ENCODE measurements at places on chromosomes 13 and 19.

- DNase-seq: no peak
Measured at GRCh38 chr13:65866138-65866537, 1364.0 kb downstream of the PCDH9 start.

GRCh38 chr13:110225609-110226574, 81.1 kb downstream of the COL4A1 start:
- DNase-seq: no peak

- peak; percentile 15 for DNase-seq
Measured at GRCh38 chr13:24709186-24709913, 29.1 kb downstream of the ATP12A start.

DNA sequence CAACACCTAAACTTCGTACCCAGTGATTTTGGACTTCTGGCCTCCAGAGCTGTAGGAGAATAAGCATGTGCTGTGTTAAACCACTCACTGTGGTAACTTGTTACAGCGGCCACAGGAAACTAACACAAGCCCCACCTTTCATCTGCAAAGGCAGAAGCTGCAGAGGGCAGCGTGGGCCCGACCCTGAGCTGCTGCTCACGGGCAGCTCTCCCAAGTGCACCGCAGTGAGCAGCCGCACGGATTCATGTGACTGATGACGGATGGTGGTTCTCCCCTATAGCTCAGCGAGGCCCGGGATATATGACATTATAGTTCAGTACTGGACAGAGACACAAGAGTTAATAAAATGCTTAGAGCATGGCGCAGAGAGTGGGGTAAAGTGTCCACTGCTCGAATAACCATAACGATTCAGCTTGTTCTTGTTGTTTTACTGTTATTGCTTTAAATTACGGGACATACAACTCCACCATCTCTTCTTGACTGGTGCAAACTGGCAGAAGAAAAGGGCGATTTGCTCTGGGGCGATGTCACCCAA, 21.9 kb downstream of the VRK3 start:
- no peak for DNase-seq

- DNase-seq: no peak
Measured at GRCh38 chr13:28534801-28535200, 39.9 kb upstream of the FLT1 start.

DNA sequence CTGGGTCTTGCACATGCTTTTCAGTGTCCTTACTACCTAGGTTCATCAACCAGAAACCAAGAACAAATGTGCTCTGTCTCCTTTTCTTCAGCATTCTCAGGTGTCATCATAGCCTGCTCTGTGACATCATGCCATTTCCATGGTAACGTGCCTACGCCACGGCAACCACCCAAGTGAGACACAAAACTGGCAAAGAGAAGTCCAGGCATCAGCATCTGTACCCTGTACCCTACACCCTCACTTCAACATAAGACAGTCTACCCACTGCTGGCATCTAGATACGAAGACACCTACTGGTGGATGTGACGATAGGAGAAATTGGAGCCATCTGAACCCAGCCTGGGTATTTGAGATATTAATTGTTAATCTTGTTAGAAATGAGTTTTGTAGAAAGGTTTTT, 13.3 kb downstream of the ZC3H4 start:
- DNase-seq: peak; percentile 45

- no peak for DNase-seq
Measured at GRCh38 chr13:43170506-43170905, 147.1 kb downstream of the DNAJC15 start.

GRCh38 chr13:85419611-85420010, 379.6 kb downstream of the SLITRK6 start:
- DNase-seq: no peak

GRCh38 chr19:2476451-2477140, 669 bp downstream of the GADD45B start:
- DNase-seq: peak; percentile 59

- DNase-seq: no peak
Measured at GRCh38 chr19:54875506-54875905, 1.5 kb downstream of the FCAR start.

- DNase-seq: no peak
Measured at GRCh38 chr13:49046002-49046401, 70.3 kb downstream of the FNDC3A start.

- no peak for DNase-seq
Measured at GRCh38 chr13:110877737-110878258, 37.1 kb downstream of the ANKRD10 start.

- no peak for DNase-seq
Measured at GRCh38 chr19:36421749-36422481, 3.5 kb upstream of the ZFP82 start.

GRCh38 chr19:8155318-8155717, 5.9 kb upstream of the FBN3 start:
- DNase-seq: no peak

- no peak for DNase-seq
Measured at GRCh38 chr13:20227288-20227687, 4.8 kb downstream of the GJB6 start.

DNA sequence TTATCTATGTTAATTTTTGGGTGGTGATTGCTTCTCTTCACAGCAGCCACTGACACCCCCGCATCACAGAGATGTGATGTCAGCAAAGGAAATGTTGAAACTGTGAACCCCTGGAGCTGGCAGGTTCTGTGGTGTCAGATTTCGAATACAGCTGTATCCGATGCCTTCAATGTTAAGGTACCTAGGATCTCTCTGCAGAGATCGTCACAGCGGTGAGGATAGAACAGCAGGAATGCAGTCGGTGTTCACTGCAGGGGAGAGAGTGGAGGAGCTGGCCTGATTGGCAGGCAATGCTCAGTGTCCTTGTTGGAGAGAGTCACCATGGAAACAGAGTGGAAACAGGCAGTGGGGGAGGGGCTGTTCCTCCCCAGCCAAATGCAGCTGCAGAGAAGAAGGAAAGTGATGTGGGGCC, 79.5 kb upstream of the ZNF835 start:
- DNase-seq: no peak

DNA sequence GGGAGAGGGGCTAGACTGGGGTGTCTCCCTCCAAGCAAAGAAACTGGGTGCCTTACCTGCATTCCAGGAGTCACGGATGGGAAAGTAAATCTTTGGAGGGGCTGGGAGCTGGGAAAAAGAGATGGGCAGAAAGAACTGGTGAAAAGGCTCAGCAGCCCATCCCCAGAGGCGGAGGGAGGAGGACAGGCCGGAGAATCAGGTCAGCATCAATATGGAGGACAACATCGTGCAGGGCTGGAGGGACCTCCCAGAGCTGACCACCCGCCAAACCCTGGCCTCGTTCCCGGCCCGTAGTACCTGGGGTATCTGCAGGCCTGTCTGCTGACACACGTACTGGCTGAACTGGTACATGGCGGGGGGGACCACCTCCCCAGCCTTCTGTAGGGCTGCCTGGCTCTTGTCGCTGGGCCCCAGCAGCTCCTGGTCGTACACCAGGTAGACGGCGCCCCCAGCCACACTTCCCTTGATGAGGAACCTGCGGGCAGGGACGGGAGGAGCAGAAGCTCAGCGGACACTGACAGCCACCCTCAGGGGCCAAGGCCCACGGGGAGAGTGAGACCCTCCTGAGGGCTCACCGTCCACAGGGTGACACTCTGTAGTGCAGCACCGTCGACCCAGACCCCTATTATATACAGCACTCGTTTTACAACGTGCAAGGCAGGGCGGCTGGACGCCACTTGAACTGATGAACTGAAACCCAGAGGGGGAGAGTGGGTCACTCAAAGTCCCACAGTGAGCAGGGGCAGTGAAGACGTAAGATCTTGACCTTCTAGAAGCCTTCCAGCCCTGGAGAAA, 830 bp downstream of the MICOS13 start:
- peak; percentile 41 for DNase-seq

DNA sequence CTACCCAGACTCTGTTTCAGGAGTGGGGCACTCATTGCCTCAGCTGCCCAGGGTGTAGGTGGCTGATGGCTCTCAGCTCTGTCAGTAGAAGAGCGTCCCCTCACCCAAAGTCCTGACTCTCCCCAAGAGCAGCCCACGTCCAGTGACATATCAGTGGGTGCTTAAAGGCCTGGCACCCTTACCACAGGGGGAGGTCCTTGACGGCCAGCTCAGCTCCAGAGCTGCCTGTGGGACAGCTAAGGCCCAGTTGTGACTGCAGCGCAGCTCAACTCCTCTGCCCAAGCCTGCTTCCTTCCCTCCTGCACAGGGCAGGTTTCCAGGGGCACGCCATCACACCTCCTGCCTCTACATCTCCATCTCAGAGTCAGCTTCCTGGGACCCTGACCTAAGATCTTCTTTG, 32.4 kb downstream of the GRIK5 start:
- no peak for DNase-seq

DNA sequence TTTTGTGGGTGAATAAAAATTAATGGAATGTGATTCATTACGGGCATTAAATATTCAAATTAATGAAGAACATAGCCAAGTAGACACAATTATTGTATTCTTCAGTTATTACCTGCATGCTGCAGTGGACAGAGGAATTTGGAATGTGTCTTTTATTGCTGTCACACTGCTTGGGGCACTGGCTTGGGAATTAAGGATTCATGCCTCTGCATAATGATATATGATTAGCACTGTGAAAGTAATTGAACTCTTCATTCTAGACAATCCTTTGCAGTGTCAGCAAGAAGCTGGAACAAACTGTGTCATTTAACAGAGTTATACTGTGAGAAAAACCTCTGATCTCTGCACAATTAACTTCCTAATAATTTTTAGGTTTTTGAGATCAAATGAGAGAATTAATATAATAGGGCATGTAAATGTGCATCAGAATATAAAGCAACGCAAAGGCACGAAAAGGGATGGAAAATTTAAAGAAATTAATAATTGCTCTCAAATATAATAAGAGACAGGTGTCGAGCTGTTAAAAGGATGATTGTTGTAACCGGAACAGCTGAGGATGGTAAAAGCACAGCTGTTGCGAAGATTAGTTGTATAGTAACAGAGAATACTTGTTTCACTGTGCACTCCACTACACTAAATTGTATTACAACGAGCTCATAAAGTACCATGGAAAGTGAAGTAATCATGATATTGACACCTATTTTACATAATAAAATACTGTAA, 235.1 kb upstream of the MIR17HG start:
- DNase-seq: no peak

GRCh38 chr13:50318887-50319286, 303.6 kb downstream of the KCNRG start:
- no peak for DNase-seq

DNA sequence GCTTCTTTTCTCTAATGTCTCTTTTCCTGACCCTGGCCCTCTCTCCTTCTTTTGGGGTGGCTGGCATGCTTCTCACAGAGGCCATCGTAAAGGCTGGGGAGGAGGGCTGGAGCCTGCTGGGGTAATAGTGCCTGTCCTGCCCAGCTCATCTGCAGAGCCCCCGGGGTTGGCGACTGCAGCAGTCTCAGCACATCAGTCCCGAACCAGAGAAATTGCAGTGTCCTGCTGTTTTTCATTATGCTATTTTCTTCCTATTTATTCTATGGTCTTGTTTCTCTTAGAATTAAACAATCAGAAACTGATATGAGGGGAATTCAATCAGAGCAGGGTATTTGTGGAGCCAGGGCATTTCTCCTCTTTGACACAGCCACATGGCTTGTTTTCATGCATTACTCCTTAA, 166.4 kb downstream of the SHISA2 start:
- no peak for DNase-seq

GRCh38 chr19:3025549-3025886, 3.6 kb downstream of the TLE2 start:
- no peak for DNase-seq

GRCh38 chr19:10551698-10552301, 8.1 kb downstream of the ATG4D start:
- peak; percentile 78 for DNase-seq

DNA sequence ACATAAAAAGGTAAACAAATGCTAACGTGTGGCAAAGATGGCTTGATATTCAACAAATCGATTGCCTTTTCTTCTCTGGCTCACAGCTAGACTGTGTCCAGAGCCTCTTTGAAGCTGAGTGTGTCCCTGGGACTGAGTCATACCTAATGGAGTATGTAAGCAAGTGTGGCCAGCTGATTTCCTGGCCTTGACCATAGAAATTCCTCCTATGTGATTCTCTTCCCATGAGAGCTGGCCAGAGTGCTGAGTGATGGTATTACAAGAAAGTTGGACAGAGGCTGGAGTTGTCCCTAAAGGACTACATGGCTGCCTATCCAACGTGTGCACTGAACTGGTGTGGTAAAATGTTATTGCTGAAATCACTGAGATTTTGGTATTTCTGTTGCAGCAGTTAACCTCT, 320.1 kb upstream of the SLC10A2 start:
- DNase-seq: no peak

- peak; percentile 57 for DNase-seq
Measured at GRCh38 chr13:98974053-98974452, 3.8 kb downstream of the DOCK9 start.

- DNase-seq: no peak
Measured at GRCh38 chr13:87035526-87035925, 635.6 kb upstream of the SLITRK5 start.
